ENCODE measurements at places on chromosomes 16 and 17. TPM values are rescaled to one million over a fixed set of nuclear protein-coding genes. Genes with fewer than 3 reads are reported as not detected.

DNA sequence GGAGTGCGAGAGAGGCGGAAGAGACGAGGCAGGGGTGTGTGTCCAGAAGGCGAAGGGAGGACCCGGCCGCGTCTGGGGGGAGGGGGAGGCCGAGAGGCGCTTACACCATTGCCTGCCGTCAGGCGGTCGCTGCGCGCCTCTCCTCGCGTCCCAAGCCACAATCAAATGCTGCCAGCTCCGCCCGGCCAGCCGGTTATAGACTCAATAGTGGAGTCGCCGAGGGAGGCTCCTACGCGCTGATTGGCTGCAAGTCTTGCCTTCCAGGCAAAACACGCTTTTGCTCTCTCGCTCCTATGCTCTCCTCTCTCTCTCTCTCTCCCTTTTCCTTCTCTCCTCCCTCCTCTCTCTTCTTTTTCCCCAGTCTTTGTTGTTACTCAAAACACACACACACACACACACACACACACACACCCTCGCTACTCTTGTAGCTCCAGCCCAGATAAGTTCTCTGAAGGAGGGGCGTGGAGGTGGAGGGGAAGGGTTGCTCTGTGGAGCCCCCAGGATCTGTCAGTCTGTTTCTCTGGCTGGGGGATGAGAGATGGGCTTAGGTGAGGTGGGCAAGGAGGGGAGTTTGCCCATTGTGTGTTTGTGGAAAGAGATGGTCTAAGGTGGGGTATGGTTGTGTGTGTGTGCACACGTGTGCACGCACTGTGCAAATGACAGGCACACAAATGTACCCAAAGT, at the start of gene DLX3:
DLX3 (minus strand) TSS at position 170 of the 684 bp plus-strand sequence. CDS start 226 bp downstream, outside the sequence.
- peak; percentile 94 for DNase-seq

TPSD1 gene
- total RNA-seq = not detected

- peak; percentile 38 for DNase-seq
These were observed 69.9 kb downstream of the ABR start for GRCh38 chr17:1109606-1110540.

DNA sequence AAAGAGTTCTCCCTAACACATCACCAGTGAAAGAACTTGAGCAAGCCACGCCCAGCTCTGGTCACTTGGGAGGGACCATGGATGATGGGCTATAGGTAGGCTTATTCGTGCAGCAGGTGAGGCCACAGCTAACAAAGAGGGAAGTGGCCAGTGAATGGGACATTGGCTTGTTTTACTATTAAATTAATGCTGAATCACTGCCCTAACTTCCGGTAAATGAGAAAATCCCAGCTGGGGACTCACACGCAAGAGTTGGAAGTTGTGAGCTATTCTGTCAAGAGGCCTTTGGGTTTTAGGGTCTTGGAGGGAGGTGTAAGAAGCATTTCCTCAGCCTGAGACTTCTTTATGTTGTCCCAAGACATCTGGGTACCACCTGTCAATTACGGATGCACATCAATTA, 315.3 kb downstream of the XYLT1 start:
- DNase-seq = no peak

GRCh38 chr16:85195900-85196772, 83.9 kb upstream of the CIBAR2 start:
- DNase-seq = no peak

GPRC5B gene
- total RNA-seq = 29.3 TPM

- DNase-seq = no peak
These were observed 252.0 kb upstream of the ASIC2 start for GRCh38 chr17:33545124-33545523.

SLC52A1 gene
- not detected for total RNA-seq

DNA sequence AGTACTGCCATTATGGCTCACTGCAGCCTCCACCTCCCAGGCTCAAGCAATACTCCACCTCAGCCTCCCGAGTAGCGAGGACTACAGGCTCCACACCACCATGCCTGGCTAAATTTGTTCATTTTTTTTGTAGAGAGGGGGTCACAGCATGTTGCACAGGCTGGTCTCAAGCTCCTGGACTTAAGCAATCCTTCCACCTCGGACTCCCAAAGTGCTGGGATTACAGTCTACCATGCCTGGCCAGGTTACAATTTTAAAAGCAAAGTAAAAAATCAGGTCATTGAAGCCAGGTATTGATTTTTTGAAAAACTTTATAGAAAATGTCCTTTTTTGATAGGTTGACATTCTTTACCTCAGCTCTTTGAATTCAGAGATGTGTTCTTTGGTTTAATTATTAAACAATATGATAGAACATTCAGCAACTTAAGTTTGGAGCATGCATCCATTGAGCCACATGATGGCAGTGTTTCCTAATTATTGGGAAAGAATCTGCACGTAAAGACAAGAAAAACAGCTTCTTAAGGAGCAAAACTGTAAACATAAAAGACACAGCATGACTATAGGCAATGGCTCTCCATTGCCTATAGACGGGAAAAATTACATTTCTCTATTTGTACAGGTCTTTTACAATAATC, 1.7 kb upstream of the SLC16A11 start:
- no peak for DNase-seq

- no peak for DNase-seq
These were observed 8.7 kb upstream of the UBE2G1 start for GRCh38 chr17:4375039-4375748.

DNA sequence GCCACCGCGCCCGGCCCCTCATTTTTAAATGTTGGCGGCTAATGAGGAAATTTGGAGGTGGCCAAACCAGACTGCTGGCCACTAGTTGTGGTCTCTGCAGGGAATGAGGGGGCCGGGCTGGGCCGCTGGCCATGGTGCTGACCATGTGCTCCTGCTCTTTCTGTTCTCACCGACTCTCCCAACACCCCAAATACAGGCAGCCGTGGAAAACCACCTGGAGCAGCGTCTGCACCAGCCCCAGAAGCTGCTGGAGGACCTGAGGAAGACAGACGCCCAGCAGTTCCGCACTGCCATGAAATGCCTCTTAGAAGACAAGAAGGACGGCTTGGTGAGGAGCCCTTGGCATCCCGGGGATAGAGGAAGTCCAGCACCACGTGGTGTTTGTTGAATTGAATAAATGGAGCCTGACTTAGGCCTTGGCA, 21.3 kb downstream of the OTOA start:
- no peak for DNase-seq

RHBDL3 gene
- total RNA-seq = 0.22 TPM

GRCh38 chr16:49838441-49839016, 17.4 kb downstream of the ZNF423 start:
- DNase-seq = no peak

GRCh38 chr17:73198201-73198929, 5.5 kb downstream of the COG1 start:
- no peak for DNase-seq

DNA sequence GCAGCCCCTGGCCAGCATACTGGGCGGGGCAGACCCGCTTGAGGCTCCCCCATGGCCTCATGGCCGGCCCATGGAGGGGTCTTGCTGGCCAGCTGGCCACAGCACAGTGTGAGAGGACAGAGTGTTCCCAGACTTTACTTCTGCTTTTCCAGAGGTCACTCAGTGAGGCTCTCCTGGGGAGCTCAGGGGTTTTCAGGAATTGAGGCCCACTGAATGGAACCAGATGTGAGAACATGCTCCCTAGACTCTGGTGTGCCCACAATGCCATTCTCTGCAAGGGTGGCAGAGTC, 21.2 kb downstream of the ATP6V0D1 start:
- peak; percentile 40 for DNase-seq

Measured in thyroid gland (tissue), 4 donors.